Naive thymus-derived CD4-positive, alpha-beta T cell (primary cell): ENCODE measurements at places on chromosomes 6 and 20. TPM values are rescaled to one million over a fixed set of nuclear protein-coding genes. Genes with fewer than 3 reads are reported as not detected.

GRCh38 chr6:142846459-142846831 lies 98.5 kb downstream of the HIVEP2 start:
- H3K27ac ChIP-seq, result peak overlapping the region; percentile 84
- H3K4me1 ChIP-seq, result peaks cover 69% of the 10 kb centered on the region
- H3K36me3 ChIP-seq, result no peaks in the 10 kb centered on the region
- H3K27me3 ChIP-seq, result no peaks in the 10 kb centered on the region
- DNase-seq, result no peak

DNA sequence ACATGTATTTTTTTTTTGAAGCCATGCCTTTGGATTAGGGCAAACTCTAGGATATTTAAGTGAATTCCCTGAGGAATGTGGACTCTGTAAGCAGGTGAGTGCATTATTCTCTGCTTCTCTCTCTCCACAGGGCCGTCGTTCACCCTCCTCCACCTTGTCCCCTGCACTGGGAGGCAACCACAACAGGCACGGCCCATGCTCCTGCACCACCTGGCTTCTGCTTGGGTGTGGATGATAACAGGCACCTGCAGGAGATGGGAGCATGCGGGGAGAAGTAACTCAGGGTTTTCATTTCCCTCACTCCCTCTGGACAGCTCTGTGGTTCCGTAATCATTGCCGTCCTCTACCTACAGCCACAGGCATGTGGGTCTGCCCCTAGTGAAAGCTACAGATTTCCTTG lies 43.4 kb downstream of the HLA-C start:
- H3K27ac ChIP-seq, result no peak overlapping the region
- no peaks in the 10 kb centered on the region for H3K4me1 ChIP-seq
- no peaks in the 10 kb centered on the region for H3K27me3 ChIP-seq
- no peak for DNase-seq

GRCh38 chr6:109964949-109965348 lies 13.2 kb upstream of the GPR6 start:
- H3K4me1 ChIP-seq, result no peaks in the 10 kb centered on the region
- H3K4me3 ChIP-seq, result no peak overlapping the region
- no peak for DNase-seq
- H3K27me3 ChIP-seq, result no peaks in the 10 kb centered on the region

DNA sequence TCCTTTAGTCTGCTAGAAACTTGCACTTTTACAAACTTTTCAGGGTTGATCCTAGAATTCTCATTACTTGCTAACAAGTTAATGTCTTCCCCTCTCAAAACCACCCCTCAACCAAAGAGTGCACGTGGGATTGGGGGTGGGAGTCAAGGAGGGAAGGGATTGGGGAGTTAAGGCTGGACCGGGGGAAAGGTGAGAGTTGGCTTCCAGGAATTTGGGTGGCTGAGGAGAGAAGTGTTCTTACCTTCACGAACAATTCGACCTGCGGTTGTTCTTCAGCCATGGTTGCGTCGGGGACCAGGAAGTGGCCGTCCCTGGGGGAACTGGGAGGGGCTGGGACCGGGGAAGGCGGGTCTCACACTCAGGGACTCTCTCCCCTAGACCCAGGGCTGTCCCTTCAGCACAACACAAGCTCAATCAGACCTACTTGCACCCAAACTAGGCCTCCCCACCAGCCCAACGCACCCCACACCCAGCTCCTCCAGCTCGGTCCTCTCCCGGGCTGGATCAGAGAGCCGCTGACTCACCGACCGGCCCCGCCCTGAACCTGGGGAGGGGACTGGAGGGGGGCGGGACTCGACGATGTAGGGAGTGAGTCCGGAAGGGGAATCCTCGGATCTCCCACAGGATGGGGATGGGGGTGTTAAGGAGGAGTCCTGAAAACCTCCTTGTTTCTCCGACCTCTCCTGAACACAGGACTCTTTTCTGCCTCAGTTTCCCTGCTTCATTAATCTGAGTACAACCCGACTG lies at the start of gene CLIC1:
Gene CLIC1, minus strand, starts transcription at position 510 of the 747 bp plus-strand sequence. Its CDS starts 230 bp downstream, at position 280.
- peak within 1 kb of the TSS; percentile 83 for H3K27ac ChIP-seq
- DNase-seq, result peak; percentile 67
- H3K36me3 ChIP-seq, result peaks cover 13% of the 10 kb centered on the region
- no peaks in the 10 kb centered on the region for H3K27me3 ChIP-seq

DNA sequence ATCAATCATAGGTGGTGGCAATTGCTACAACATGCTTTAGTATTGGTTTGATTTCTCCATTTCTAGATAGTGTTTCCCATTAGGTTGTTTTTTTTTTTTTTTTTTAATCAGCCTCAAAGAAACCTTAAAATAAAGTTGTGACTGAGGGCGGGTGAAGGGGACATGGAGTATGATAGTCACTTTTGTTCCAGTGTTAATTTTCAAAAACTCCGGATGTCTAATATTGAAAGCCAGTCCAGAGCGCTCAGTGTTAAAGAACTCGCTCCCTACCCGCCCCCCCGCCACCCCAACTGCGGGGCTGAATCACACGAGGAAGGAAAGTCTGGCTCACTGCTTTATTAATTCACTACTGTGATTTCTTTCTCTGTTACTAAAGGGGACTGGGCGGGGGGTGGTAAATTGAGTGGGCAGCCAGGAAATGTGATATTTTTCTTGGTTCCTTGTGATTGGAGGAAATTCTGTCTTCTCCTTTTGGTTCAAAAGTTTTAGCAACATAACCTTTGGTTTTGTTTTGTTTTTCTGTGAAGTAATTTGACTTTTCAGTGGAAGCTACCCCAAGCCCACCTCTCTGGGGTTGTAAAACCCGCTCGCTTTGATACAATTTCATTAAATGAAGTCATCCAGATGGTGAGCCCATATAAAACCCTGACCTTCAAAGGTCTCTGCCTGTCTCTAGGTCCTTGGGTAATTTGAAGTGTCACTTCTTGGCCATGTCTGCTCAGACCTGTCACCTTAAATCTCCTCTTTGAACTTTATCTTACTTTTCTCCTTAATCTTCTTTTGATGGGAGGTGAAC lies 38.0 kb downstream of the TNFAIP3 start:
- no peaks in the 10 kb centered on the region for H3K27me3 ChIP-seq
- no peaks in the 10 kb centered on the region for H3K36me3 ChIP-seq
- DNase-seq, result no peak

- H3K27ac ChIP-seq, result no peak overlapping the region
- no peak overlapping the region for H3K4me3 ChIP-seq
- no peaks in the 10 kb centered on the region for H3K27me3 ChIP-seq
- H3K4me1 ChIP-seq, result no peaks in the 10 kb centered on the region
These were observed 40.1 kb downstream of the DEFB114 start for GRCh38 chr6:49923826-49924225.

DNA sequence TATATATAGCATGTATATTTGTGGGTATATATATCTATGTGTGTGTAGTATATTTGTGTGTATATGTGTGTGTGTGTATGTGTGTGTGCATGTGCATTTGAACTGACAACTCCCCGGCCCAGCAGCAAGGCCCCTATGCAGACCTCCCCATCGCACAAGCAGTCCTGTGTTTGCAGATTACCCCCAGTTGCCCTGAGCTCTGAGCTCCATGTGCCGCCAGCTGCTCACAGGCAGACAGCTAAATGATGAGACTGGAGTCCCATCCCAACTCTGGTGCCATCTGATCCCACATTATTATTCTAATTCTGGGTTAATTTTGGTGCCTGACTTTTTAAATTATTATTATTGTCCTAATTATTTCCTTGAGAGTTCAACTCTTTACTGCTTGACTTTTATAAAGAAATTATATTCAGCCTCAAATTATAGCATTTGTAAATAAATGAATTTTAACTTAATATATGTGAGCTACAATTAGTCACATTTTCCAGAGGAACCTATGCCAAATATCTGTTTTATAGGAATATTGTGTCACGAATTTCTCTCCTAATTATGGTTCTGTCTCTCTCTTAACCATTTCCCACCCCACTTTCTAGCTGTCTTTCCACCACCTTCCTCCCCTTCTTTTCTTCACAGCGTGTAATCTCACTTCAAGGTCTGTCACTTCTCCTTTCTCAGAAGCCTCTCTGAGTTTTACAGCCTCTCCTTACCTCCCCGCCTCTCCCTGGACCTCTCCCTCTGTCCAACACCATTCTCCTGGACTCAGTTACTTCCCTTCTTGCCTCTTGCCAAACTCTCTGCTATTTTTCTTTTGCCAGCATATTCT lies 90.6 kb upstream of the SYNDIG1 start:
- H3K27ac ChIP-seq, result no peak overlapping the region
- no peaks in the 10 kb centered on the region for H3K36me3 ChIP-seq
- H3K4me3 ChIP-seq, result no peak overlapping the region

DNA sequence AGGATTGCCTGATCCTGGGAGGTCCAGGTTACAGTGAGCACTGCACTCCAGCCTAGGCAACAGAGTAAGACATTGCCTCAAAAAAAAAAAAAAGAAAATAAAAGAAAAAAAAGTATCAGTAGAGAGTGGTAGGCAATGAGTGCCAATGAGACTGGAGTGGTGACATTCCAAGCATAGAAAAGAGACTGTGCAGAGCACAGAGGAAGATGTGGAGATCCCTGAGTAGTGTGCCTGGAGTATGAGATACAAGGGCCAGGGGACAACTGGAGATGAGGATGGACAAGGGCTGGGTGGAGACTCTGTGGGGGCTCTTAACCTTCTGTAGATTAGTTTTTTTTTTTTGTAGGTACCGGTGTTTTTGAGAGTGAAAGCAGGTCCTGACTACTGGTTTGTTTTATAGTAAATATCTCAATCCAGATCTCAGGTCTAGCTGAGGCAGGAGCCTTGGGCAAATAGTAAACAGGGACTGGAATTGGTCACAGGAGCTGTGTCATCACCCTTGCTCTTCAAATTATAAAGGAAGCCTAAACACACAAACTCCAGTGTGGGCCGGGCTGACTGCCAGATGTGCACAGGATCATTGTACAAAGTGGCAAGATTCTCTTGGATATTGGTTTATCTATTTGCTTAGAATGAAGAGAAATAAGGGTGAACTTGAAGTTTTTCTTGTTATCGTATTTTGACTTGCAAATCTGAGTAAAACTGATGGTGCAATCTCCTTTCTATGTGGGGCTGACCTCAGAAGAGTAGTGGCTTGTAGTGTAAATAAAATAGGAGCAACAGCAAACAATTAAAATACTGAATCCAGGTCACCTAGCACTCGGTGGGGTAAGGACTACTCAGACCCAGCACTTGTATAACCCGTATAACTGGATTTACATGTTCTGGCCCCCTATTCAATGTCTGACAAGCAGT lies 144.9 kb downstream of the SOX4 start:
- no peaks in the 10 kb centered on the region for H3K27me3 ChIP-seq
- no peak overlapping the region for H3K4me3 ChIP-seq
- H3K4me1 ChIP-seq, result no peaks in the 10 kb centered on the region
- no peak overlapping the region for H3K27ac ChIP-seq
- H3K36me3 ChIP-seq, result no peaks in the 10 kb centered on the region
- DNase-seq, result no peak

GRCh38 chr6:167668019-167668753 lies 158.5 kb upstream of the AFDN start:
- H3K36me3 ChIP-seq, result no peaks in the 10 kb centered on the region
- no peak overlapping the region for H3K4me3 ChIP-seq
- no peak overlapping the region for H3K27ac ChIP-seq
- no peaks in the 10 kb centered on the region for H3K27me3 ChIP-seq
- no peak for DNase-seq

DNA sequence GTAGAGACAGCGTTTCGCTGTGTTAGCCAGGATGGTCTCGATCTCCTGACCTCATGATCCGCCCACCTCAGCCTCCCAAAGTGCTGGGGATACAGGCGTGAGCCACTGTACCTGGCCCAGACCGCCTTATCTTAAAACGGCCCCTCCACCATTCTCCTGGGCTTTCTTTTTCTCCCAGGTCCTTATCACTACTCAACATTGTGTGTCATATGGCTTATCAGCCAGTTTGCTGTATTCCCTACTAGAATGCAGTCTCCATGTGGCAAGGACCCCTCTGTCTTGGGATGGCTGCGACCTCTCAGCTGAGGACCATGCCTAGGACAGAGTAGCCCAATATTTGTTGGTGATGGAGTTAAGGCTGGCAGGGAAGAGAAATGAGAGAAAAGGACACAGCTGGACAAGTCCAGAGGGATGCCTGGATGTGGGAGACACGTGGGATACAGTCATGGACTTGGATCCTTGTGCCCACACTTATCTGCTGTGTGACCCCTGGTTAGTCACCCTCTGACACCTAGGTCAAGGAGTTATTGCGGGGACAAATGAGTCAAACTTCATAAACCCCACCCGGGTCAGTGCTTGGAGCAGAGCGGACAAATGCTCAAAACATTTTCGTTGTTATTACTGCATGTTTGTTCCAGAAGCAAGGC lies 24.0 kb downstream of the ADA start:
- no peaks in the 10 kb centered on the region for H3K4me1 ChIP-seq
- H3K27me3 ChIP-seq, result no peaks in the 10 kb centered on the region
- no peak overlapping the region for H3K4me3 ChIP-seq
- DNase-seq, result no peak
- H3K27ac ChIP-seq, result no peak overlapping the region

DNA sequence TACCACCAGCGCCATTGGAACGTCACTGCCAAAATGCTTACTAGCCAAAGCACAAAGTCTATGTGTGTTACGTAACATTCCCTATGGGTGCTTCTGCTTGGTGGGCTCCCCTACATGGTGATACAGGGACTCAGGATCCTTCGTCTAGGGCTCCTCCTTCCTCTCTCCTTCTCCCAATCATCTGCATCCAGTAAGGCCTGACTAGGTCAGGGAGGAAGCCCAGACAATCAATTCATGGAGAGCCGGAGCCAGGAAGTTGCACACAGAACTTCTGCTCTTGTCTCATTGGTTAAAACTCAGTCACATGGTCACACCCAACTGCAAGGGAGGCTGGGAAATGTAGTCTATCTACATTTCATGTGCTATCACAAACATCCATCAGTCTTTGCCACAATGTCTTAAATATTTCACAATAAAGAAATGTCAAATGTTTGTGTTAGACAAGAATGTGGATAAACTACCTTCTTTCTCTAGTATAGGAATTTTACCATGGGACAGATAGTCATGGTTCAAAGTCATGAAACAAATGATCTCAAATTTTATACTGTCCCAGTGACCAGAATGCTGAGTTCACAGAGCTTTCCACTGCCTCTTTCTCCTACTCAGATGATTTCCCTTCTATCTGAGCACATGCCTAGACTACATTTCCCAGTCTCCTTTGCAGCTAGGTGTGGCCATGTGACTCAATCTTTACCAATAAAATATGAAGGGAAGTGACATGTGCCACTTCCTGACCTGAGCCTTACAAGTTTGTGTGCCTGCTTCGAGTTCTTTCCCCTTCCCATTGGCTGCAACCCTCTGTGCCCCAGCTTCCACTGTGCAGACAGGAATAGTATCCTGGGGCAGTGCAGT lies 9.3 kb upstream of the KCNK15 start:
- no peaks in the 10 kb centered on the region for H3K36me3 ChIP-seq
- no peak overlapping the region for H3K27ac ChIP-seq
- no peak overlapping the region for H3K4me3 ChIP-seq
- DNase-seq, result peak; percentile 49

- no peak overlapping the region for H3K27ac ChIP-seq
- no peak overlapping the region for H3K4me3 ChIP-seq
- H3K36me3 ChIP-seq, result no peaks in the 10 kb centered on the region
- H3K27me3 ChIP-seq, result no peaks in the 10 kb centered on the region
- DNase-seq, result no peak
These were observed 96.3 kb downstream of the PRDM1 start for GRCh38 chr6:106182455-106182854.

Gene KCNK16
- polyA plus RNA-seq, result not detected

Gene STMND1
- not detected for polyA plus RNA-seq

Gene RIPPLY2
- polyA plus RNA-seq, result not detected
